ENCODE measurements at places on chromosomes 12 and 14. TPM values are rescaled to one million over a fixed set of nuclear protein-coding genes. Genes with fewer than 3 reads are reported as not detected.

- H3K27me3 ChIP-seq = no peaks in the 10 kb centered on the region
- no peaks in the 10 kb centered on the region for H3K36me3 ChIP-seq
- no peak for DNase-seq
- no peak overlapping the region for H3K4me3 ChIP-seq
Measured at GRCh38 chr14:44828023-44828422, 133.7 kb downstream of the KLHL28 start.

- DNase-seq = no peak
- H3K27ac ChIP-seq = no peak overlapping the region
- H3K4me1 ChIP-seq = no peaks in the 10 kb centered on the region
- no peak overlapping the region for H3K4me3 ChIP-seq
- H3K27me3 ChIP-seq = no peaks in the 10 kb centered on the region
- no peaks in the 10 kb centered on the region for H3K36me3 ChIP-seq
Measured at GRCh38 chr14:30221546-30221945, 293.9 kb upstream of the PRKD1 start.

The PZP gene
- total RNA-seq = not detected

GRCh38 chr12:99605-100004, 33.0 kb downstream of the IQSEC3 start:
- no peak overlapping the region for H3K4me3 ChIP-seq
- no peaks in the 10 kb centered on the region for H3K27me3 ChIP-seq
- H3K36me3 ChIP-seq = no peaks in the 10 kb centered on the region
- H3K4me1 ChIP-seq = peaks cover 9% of the 10 kb centered on the region

DNA sequence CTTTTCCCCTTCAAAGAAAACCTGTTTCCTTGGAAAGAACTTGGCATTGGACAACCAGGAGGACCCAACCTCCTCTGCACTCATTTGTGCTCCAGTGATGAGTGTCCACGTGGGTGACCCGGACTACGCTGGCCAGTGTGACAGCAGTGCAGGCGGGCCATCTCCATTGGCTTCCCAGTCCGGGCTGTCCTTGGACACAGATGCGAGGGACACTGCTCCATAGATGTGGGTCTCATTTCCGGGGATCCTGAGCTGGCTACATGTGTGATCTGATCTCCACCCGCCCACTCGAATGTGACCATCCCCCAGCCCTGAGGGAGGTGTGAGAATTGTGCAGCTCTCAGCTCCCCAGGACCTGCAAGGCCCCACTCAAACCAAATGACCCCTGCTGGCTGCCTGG, 836.6 kb upstream of the TMEM132C start:
- no peaks in the 10 kb centered on the region for H3K36me3 ChIP-seq
- no peak overlapping the region for H3K4me3 ChIP-seq
- H3K27me3 ChIP-seq = no peaks in the 10 kb centered on the region
- no peak for DNase-seq

DNA sequence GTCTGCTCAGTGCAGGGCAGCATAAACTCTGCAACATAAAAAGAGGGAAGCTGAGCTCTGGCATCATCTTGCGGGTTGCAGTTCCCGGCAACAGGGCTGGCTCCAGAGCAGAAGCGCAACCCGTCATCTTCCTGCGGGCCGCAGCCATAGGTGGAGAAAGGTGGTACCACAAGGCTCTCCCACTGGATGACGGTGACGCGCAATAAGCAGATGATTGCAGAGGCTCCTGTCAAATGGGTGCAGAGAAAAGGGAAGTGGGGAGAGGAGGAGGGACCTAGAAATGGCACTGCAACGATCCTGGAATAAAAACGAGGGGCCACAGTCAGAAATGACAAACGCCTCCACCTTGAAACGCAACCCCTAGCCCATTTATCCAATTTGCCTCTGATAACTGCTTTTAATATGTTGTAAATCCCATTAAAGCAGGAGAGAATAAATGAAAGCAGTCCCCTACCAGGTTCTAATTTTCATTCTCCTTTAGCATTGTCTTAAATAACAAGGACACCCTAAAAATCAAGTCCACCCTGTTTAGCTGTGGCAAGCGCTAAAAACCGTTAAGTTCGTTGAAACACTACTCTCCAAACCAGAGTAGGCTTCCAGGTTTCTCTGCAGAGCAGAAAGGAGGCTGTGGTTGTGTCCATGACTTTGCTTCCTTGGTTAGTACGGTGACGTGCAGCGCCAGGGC, 30.9 kb upstream of the TUBA1C start:
- H3K27me3 ChIP-seq = no peaks in the 10 kb centered on the region
- no peak for DNase-seq
- no peaks in the 10 kb centered on the region for H3K36me3 ChIP-seq
- peak overlapping the region; percentile 84 for H3K27ac ChIP-seq

The GRIP1 gene
- 0.23 TPM for total RNA-seq

- H3K36me3 ChIP-seq = no peaks in the 10 kb centered on the region
- no peaks in the 10 kb centered on the region for H3K4me1 ChIP-seq
- DNase-seq = no peak
- no peak overlapping the region for H3K27ac ChIP-seq
Measured at GRCh38 chr12:102992720-102993119, 35.2 kb downstream of the ASCL1 start.

DNA sequence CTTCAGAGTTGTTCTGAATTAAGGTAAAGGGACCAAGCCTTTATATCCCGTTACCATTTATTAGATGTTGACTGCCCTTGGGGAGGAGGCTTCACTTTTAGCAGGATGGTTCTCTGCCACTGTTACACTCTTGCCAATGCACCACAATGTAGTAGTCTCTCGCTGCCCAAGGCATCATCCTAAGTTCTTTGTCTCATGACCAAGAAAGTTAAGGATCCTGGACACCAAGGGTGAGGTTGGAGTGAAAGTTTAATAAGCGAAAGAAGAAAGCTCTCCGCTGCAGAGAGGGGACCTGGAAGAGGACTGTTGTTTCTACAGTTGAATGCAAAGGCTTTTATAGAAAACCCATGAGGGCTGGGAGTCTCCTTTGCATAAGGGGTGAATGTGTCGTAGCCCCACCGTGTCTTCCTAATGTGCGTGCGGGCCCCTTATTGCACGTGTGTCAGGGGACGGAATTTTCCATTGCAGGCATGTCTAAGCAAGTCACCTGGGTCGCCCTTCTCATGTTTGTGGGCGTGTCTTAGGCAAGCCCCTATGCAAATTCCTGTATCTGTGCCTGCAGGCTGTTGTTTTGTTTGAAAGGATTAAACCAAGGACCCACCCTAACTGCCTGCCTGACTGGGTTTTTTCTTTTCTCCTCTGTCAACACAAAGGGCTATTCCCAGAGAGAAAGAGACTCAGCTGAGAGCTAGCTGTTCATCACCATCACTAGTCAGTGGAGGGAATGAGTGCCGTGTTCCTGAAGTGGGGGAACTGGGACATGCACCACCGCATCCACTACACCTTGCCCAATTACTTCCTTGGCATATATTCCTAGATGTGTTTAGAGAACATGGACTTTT, 17.6 kb upstream of the RNASE1 start:
- H3K4me1 ChIP-seq = peaks cover 4% of the 10 kb centered on the region
- no peaks in the 10 kb centered on the region for H3K27me3 ChIP-seq
- H3K4me3 ChIP-seq = no peak overlapping the region
- no peaks in the 10 kb centered on the region for H3K36me3 ChIP-seq
- H3K27ac ChIP-seq = no peak overlapping the region
- DNase-seq = no peak

DNA sequence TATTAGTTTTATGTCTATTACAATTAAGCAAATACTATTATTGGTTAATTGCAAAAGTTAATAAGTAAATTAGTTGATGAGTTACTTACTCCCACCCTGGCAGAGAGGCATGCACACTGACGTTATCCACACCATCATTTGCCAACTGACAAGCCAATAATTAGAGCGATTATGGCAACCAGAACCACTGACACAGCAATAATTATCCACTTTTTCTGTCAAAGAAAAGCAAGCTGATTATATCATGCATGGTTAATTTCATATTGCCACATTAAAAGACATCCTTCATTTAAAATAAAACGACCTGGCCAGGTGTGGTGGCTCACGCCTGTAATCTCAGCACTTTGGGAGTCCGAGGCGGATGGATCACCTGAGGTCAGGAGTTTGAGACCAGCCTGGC, 43.1 kb downstream of the STX2 start:
- no peaks in the 10 kb centered on the region for H3K36me3 ChIP-seq
- no peak overlapping the region for H3K27ac ChIP-seq
- H3K4me1 ChIP-seq = no peaks in the 10 kb centered on the region

- no peak overlapping the region for H3K4me3 ChIP-seq
- no peak overlapping the region for H3K27ac ChIP-seq
- H3K36me3 ChIP-seq = no peaks in the 10 kb centered on the region
- H3K27me3 ChIP-seq = no peaks in the 10 kb centered on the region
Measured at GRCh38 chr14:74765721-74766120, 2.6 kb downstream of the YLPM1 start.

DNA sequence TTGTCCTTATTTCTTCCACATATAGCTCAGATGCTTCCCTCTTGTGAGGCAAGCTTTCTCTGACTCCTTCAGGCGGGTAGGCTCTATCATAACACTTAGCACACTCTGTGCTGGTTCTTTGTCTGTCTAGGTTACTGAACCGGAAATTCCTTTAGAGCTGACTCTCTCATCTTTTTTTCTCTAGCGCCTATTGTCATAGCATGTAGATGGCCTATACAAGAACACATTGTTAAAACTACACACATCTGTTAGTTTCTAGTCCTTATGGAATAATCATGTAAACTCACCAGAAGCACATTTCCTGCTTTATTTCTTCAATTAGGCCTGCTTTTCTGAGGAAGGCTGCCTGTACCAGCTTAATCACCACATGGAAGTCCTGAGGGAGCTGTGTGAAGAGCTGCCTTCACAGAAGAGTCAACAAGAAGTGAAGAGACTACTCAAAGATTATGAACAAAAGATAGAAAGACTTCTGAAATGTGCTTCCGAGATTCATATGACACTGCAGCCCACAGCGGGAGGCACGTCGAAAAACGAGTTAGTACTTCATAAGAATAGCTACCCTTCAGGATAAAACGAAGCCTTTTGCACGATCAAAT, 143.9 kb downstream of the SYNE2 start:
- no peak overlapping the region for H3K4me3 ChIP-seq
- peaks cover 3% of the 10 kb centered on the region for H3K4me1 ChIP-seq
- no peak overlapping the region for H3K27ac ChIP-seq
- DNase-seq = no peak
- H3K27me3 ChIP-seq = no peaks in the 10 kb centered on the region

The CEP128 gene
- total RNA-seq = 16.7 TPM

DNA sequence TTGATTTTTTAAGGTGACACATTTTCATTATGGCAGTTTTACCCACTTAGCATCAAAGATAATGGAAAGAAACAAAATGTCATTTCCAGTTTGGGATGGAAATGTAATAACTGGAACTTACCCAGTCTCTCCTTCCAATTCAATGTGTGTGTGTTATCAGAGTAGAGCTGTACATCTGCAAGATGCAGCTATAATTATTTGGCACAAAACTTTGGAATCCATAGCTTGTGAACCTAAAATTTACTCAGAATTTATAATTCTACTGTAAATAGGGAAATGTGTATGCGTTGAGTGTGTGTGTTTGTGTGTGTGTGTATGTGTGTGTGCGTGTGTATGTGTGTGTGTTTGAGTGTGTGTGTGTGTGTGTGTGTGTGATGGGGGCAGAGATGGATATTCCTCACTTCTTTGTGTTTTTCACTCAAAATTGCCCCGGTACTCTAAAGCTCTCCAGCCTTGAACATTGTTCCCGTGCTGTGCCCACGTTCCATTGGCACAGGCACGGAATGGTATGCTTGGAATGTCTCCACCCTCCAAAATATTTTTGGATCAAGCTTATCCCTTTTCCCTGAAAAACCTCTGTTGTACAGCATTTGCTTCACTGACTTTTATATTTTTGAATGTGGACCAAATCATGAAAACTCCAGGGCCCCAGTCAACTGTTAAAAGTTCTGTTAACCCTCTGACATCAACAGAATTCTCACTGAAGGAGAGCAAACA, 150.2 kb upstream of the BMP4 start:
- no peak for DNase-seq
- H3K27ac ChIP-seq = no peak overlapping the region
- no peaks in the 10 kb centered on the region for H3K36me3 ChIP-seq
- no peaks in the 10 kb centered on the region for H3K27me3 ChIP-seq
- peaks cover 24% of the 10 kb centered on the region for H3K4me1 ChIP-seq

DNA sequence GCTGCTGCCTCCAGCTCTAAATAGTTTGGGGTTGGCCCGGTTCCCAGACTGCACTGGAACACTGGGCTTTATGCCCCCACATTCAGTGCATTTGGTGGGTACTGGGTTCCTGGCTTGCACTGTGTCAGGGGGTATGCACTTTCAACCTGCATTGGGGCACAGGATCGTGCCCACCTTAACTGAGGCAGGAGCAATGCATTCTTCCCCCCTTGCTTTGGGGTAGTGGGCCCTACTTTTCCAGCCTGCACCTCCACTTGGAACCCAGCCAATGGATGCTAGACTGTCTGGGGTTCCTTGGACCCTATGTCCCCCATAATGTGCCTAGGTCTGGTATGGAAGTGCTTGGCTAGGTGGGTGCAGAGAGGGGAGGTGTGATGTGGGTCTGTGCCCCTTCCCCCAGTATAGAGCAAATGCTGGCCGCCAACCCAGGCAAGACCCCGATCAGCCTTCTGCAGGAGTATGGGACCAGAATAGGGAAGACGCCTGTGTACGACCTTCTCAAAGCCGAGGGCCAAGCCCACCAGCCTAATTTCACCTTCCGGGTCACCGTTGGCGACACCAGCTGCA, 615 bp downstream of the TARBP2 start:
- peak overlapping the region; percentile 63 for H3K4me3 ChIP-seq
- H3K27me3 ChIP-seq = no peaks in the 10 kb centered on the region
- H3K36me3 ChIP-seq = no peaks in the 10 kb centered on the region
- H3K4me1 ChIP-seq = peaks cover 9% of the 10 kb centered on the region
- H3K27ac ChIP-seq = peak overlapping the region; percentile 86

GRCh38 chr12:130818635-130819576, 20.1 kb downstream of the STX2 start:
- H3K4me1 ChIP-seq = no peaks in the 10 kb centered on the region
- H3K4me3 ChIP-seq = peak overlapping the region; percentile 37
- DNase-seq = peak; percentile 67
- H3K27me3 ChIP-seq = no peaks in the 10 kb centered on the region
- no peaks in the 10 kb centered on the region for H3K36me3 ChIP-seq

The HOXC6 gene
- 12.1 TPM for total RNA-seq

DNA sequence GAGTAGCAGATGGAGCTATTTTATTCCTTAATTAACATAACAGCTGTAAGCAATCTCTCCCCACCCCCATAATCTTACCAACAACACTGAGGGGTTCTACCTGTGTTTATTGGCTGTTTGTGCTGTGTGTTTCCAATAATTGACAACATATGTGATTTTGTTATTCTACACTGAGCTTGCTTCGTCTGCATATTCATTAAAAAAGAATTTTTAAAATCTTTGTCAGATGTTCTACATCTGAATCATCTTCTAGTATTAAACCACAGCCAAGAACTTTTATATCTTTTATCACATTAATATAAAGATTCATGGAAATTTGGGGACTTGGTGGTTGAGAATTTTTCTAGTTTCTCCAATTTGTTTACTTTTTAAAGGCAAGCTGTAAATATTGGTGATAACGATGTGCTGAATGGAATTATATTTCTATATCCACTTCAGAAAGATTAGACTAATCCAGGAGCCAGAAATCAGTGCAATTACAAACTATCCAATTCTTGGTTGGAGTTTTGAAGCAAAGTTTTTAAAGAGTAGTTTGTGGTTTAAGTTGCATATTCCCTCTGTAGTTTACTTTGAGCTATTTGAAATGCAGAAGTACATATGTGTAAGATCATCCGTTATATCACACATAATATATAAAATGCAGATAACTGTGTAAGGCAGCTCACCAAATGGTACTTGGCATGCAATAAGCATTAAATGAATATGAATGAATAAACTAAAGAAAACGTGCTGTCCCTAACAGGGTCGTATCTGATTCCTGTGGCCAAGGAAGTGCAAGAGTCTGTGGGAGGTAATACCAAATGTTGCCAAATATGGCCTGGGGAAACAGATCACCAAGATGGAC, 206.9 kb downstream of the PELI2 start:
- no peaks in the 10 kb centered on the region for H3K36me3 ChIP-seq
- no peak overlapping the region for H3K4me3 ChIP-seq
- no peak overlapping the region for H3K27ac ChIP-seq
- no peaks in the 10 kb centered on the region for H3K27me3 ChIP-seq

The SMCO3 gene
- not detected for total RNA-seq

Data from Caco-2 (cell line).